GM04503 (cell line): ENCODE measurements at places on chromosomes 1 and 21.

DNA sequence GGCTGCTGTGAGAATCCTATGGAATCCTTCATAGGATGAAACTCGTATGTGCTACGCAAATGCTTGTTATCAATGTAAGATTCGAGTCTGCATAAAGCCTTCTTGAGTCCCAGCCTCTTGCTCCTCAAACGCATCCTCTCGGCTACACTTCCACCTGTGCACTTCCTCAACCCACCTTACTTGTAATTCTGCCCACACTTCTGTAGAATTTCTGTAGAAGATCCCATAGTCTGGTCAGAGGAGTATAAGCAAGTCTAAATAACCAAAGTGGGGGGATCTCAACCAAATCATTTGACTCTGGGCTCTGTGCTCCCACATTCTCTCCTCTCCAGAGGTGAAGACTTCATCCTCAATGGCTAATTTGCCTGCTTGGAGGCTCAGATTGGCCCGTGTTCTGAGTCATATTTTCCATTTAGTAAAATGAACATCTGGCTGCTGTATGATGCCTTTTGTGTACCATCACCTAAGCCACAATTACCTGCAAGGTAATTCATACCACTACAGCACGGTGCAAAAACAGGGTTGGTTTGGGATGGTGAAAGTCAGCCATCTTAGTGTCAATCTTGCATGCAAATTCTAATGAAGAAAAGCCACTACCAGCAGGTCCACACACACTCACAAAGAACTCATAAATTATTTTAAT, 63.2 kb downstream of the ITPKB start:
- no peak for DNase-seq

- no peak for DNase-seq
Observed at GRCh38 chr21:38498057-38498833, at the start of gene ERG. Gene ERG (minus strand): TSS chr21:38498477. CDS start chr21:38498380, 97 bp downstream.

GRCh38 chr1:226373376-226373775, 34.5 kb downstream of the PARP1 start:
- DNase-seq, result no peak

- no peak for DNase-seq
Observed at GRCh38 chr1:246267896-246268295, 239.2 kb downstream of the SMYD3 start.

- no peak for DNase-seq
Observed at GRCh38 chr1:46810596-46810995, 11.8 kb downstream of the CYP4B1 start.

DNA sequence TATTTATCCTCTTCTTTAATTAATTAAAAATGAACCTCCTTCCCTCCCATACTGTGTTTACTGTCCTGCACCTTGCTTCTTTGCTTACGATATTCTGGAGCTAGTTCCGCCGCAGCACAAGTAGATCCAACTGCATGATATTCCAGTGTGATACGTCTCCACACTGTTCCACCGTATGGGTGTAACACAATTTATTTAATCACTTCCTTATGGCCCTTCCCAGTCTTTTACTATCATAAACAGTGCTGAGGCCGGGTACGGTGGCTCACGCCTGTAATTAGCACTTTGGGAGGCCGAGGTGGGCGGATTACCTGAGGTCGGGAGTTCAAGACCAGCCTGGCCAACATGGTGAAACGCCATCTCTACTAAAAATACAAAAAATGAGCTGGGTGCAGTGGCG, 25.7 kb downstream of the CNST start:
- DNase-seq, result no peak

GRCh38 chr1:227308367-227309336, 9.6 kb downstream of the CDC42BPA start:
- no peak for DNase-seq

DNA sequence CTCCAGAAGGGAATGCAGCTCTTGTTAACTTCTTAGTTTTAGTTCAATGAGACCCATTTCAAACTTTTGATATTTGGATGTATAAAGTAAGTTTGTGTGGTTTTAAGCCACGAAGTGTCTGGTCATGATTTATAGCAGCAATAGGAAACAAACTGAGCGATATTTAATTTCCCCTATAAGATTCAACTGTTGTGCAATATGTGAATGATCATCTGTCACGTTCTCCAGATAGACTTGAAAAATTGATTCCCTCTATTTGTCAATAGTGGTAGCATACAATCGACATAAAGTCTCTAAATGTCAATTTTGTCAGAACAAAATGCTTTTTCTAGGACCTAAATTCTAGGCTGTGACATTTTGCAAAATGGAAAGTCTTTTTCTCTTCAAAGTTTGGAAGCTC, 240.1 kb downstream of the KCTD3 start:
- no peak for DNase-seq

DNA sequence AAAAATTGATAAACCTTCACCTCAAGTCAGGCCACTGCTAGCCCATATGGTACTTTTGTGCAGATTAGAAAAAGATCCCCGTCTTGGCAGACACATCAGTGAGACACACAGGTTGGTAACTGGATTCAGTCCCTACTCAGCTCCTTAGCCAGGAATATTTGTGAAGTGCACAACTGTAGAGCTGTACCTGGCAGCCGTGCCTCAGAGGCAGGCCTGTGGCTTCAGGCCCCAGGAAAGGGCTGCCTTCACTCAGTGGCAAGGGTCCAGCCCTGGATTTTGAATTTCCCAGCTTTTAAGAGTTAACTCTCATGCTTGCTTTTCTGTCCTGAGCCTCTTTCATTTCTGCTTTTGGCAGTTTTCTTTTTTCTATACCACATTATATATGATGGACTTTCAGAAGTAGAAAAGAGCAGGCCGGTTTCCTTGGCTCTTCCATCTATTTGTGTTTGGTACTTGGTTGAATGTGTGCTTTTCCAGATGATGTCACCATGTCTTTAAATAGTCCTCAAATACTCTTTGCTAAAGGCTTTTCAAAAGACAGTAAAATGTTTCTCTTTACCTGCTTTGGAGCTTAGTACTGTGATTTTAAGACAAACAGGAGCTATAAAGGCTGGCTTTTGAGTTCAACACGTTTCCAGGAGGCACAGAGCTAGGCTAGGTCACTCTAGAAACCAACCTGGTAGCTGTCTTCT, 186.6 kb downstream of the AK5 start:
- no peak for DNase-seq

- no peak for DNase-seq
Observed at GRCh38 chr1:238608144-238608543, 717.4 kb upstream of the ZP4 start.

GRCh38 chr1:9520411-9520810, 18.9 kb upstream of the SLC25A33 start:
- DNase-seq, result no peak

DNA sequence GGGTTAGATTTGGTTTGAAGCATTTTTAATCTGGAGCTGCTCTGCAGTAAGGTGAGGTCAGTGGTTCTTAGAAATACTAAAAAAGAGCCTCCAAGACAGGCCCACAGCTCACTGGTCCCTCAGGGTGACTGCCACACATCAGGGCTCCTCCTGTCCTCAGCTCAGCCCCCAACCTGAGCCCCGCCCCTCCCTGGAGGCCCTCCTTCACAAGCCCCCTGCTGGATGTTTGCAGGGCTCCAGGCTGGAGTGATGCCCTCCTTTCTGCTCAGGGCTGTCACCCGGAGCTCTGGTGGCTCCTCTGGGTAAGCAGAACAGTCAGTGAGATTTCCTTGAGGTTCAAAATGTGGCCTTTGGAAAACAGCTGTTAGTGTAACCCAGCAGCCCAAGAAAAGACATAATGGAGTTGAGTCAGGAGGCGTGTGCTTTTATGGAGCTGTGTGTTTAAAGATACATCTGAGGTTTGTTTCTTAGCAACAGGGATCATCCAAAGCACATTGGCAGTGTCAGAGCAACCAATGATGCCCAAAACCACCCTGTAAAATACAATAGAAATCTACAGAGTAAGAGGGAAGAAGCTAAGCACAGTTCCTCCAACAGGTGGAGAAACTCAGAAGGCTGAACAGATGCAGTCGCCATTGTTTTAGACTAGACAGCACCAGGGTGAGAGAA, 21.4 kb downstream of the STUM start:
- DNase-seq, result no peak

GRCh38 chr21:21997390-21998333, 999.5 kb downstream of the NCAM2 start:
- DNase-seq, result no peak

- no peak for DNase-seq
Observed at GRCh38 chr1:216095400-216095799, 327.8 kb downstream of the USH2A start.

- DNase-seq, result no peak
Observed at GRCh38 chr1:161047436-161048420, 2.0 kb upstream of the USF1 start.

DNA sequence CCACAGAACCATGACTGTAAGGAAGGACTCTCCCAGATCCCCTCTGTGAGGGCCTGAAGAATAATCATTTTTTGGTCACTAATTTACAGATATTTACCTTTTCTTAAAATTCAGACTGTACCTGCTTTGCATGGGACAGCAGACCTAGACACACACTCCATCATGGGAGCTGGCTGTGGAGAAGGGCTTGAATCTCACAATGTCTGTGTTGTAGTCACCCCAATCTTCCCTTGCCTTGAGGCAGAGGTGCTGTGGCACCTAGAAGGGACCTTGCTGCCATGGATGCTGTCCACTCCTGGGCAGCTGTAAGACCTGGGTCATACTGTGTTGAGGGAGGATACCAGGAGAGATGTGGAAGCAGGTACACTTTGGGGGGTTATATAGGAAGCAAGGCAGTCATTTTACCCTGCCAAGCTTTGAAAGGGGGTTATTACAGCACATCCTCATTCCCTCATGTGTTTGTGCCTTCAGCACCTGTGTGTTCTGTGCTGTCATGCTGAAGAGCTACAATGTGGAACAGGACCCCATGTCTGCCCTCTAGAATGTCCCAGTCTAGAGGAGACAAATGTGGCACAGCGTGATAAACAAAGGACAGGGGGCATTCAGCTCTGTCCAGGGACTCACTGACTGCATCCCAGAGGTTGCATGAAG, 27.1 kb downstream of the TRAF5 start:
- no peak for DNase-seq

DNA sequence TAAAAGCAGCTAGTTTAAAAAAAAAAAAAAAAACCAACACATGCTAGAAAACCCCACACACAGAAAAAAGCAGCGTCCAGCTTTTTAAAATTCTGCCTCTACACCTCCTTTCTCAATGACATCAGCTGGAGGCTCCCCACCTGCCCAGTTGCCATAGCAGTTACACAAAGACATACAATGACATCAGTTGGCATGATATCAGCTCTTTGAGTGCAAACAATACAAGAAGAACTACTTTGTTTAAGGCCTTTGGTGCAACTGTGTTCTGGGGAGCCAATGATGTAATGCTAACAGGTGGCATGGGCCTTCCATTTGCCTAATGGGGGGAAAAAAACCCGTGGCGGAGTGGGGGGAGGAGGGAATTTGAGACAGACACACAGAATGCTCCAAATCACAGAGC, 32.9 kb downstream of the DUSP10 start:
- DNase-seq, result no peak

DNA sequence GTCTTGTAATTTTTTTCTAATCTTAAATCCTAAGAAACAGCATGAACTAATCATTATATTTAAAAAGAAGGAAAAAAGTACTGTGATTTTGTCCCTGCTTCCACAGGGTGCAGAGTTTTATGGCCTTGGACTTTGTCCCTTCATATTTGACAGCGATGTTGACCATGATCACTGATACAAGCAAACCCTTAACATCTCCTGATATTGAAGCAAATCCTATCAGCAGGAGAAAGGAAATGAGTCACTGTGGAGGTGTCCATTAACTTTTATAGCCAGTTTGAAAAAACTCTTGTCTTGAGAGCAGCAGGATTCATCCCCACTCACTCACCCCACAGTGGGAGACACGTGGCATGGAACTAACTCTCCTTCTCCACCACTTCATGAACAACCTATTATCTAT, 5.1 kb upstream of the REG4 start:
- DNase-seq, result no peak

DNA sequence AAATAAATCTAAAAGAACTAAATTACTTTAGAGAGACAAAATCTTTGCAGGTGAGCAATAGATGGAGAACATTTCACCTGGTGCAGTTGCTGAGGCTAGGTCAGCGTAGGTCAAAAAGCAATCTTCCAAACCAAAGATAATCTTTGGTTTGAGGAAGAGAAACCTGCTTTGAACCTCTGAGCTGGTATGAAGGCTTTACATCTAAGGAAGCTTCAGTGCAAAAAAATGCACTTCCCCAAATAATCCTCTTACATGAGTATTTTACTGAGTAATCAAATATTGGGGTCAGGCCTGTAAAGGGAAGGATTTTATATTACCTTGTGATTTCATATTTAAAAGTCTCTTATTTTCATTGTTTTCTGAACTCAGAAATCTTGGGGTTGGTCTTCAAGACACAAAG, 223.6 kb downstream of the SRGAP2C start:
- no peak for DNase-seq

DNA sequence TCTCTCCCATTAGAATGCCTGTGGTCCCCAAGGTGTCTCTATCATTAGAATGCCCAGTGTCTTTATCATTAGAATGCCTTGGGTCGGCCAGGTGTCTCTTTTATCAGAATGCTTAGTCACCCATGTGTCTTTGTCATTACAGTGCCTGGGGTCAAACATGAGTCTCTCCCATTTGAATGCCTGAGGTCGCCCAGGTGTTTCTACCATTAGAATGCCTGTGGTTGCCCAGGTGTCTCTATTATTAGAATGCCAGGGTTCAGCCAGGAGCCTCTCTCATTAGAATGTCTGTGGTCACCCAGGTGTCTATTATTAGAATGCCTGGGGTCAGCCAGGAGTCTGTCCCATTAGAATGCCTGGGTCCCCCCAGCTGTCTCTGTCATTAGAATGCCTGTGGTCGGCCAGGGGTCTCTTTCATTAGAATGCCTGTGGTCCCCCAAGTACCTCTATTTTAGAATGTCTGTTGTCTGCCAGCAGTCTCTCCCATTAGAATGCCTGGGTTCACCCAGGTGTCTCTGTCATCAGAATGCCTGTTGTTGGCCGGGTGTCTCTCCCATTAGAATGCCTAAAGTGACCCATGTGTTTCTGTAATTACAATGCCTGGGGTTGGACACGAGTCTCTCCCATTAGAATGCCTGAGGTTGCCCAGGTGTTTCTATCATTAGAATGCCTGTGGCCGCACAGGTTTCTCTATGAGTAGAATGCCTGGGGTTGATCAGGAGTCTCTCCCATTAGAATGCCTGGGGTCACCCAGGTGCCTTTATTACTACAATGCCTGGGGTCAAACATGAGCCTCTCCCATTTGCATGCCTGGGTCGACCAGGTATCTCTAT, 57.1 kb downstream of the RNF187 start:
- DNase-seq, result no peak

DNA sequence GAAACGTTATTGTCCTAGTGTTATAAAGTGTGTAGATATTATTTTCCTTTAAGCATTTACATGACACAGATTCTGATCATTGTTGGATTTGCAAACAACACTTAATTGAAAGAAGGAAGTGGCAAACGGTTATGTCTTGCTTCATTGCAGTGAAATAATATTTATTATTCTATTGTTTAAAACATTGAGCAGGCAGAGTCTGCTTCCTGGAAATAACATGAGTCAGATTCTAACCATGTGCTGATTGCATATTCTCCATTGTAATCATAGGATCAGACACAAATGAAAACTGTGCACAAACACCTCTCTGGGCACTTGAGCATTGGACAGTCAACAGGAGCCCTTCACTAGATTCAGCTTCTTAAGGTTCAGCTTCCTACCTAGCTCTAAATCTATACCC, 46.8 kb upstream of the USP25 start:
- DNase-seq, result no peak

- DNase-seq, result peak; percentile 44
Observed at GRCh38 chr1:184881941-184882913, 92.1 kb downstream of the NIBAN1 start.
